ENCODE measurements at places on chromosomes 1 and 21.
A peak's percentile ranks its signal among the peaks of the same experiment; 100 is the strongest.

DNA sequence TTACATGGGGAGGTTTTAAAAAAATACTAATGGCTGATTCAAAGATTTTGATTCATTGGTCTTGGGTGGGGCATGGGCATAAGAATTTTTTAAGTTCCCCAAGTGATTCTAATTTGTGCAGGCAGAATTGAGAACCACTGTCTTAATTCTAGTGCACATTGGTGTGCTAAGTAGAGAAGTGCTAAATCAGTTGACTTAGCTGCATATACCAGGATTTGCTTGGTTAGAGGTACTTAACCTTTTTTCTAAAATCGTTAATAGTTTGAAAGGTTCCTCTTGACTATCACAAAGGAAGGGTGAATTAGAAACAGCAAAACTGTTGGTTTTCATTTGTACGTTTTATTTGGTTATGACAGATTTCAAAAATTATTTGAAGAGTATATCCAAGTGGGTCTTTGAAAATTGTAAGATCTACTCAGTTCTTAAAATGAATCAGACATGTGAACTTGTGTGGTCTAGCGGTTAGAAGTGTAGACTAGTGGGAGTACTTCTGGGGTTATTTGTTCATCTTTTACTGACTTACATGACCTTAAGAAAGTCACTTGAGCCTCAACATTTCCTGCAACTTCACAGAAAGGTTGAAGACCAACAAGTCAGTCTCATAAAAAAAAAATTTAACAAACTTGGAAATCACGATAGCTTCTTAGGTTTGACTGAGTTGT lies 66.7 kb downstream of the RPAP2 start:
- no peak for DNase-seq

- DNase-seq, result no peak
Observed at GRCh38 chr1:21126324-21126723, 50.4 kb downstream of the EIF4G3 start.

- DNase-seq, result peak; percentile 16
Observed at GRCh38 chr21:31343680-31344480, at the start of gene TIAM1. TIAM1 (minus strand) TSS chr21:31344261; CDS start chr21:31266972, 77,289 bp downstream.

GRCh38 chr1:228016653-228017355 lies 10.0 kb downstream of the WNT3A start:
- no peak for DNase-seq

- DNase-seq, result no peak
Observed at GRCh38 chr1:153790966-153791647, 15.9 kb downstream of the SLC27A3 start.

DNA sequence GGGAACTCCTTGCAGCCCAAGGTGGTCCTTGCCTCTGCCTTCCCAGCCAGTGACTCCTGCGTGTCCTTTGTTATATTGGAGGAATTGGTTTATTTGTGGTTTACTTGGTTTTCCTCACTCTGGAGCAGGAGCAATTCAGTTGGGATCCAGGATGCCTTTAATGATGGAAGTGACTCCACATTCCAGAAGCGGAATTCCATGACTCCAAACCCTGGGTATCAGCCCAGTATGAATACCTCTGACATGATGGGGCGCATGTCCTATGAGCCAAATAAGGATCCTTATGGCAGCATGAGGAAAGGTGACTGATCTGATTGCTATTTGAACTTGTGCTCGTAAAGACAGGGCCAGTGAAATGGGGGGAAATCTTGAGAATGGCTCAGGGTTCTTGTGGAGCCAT lies 15.1 kb upstream of the PIGV start:
- no peak for DNase-seq

GRCh38 chr21:43021191-43021590 lies 46.8 kb downstream of the PKNOX1 start:
- DNase-seq, result no peak

DNA sequence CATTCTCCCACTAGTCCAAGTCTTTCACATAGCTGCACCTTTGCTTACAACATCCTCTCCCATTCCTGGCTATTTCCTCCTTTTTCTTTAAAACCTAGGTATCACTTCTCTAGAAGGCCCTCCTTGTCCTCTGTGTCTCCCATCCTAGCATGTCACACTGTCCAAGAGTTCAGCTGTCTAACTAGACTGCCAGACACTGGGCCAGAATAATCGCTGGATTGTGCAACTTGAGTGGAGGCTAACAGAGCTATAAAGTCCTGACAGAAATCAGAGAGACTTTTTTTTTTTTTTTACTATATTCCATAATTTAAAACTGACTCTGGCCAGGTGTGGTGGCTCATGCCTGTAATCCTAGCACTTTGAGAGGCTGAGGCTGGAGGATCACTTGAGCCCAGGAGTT lies 4.2 kb upstream of the ANGPTL7 start:
- DNase-seq, result no peak

All from body of pancreas (tissue), 4 donors.